CD4-positive, alpha-beta memory T cell (primary cell): ENCODE measurements at places on chromosomes 7 and 10. TPM values are rescaled to one million over a fixed set of nuclear protein-coding genes. Genes with fewer than 3 reads are reported as not detected.

Gene PNLIPRP1
- not detected for total RNA-seq

- DNase-seq, result no peak
These were observed 11.4 kb upstream of the LRRC61 start for GRCh38 chr7:150311711-150312110.

GRCh38 chr10:129466703-129467358, at the start of gene MGMT:
Gene MGMT, plus strand, starts transcription at chr10:129467241.
- DNase-seq, result peak; percentile 96

- DNase-seq, result no peak
These were observed 231.7 kb upstream of the CNTNAP2 start for GRCh38 chr7:145884716-145885514.

Gene SFMBT2
- 20.0 TPM for total RNA-seq

- no peak for DNase-seq
These were observed 15.5 kb upstream of the AHCYL2 start for GRCh38 chr7:129209067-129209926.
